ENCODE measurements at places on chromosomes 4 and X.

DNA sequence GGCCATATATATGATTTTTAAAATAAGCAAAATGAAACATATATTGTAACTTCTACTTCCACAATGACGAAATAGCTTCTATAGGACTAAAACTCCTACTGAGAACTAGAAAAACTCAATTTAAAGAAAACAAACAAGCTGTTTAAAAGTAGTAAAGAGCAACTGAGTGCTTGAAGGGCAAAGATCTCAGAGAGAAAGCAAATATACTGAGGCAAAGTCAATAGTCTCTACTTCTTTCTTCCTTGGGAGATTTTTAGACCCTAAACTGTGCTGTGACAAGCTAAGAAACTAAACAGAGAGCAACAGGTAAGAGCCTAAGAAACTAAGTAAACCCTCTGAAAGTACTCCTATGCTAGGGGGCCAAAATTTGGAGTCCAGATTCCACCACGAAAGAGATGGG is 8.6 kb downstream of the RCHY1 start:
- DNase-seq = no peak

- DNase-seq = peak; percentile 76
Measured at GRCh38 chrX:39984191-39984956, 113.4 kb downstream of the BCOR start.

- no peak for DNase-seq
Measured at GRCh38 chr4:114163051-114163450, 183.6 kb upstream of the ARSJ start.

DNA sequence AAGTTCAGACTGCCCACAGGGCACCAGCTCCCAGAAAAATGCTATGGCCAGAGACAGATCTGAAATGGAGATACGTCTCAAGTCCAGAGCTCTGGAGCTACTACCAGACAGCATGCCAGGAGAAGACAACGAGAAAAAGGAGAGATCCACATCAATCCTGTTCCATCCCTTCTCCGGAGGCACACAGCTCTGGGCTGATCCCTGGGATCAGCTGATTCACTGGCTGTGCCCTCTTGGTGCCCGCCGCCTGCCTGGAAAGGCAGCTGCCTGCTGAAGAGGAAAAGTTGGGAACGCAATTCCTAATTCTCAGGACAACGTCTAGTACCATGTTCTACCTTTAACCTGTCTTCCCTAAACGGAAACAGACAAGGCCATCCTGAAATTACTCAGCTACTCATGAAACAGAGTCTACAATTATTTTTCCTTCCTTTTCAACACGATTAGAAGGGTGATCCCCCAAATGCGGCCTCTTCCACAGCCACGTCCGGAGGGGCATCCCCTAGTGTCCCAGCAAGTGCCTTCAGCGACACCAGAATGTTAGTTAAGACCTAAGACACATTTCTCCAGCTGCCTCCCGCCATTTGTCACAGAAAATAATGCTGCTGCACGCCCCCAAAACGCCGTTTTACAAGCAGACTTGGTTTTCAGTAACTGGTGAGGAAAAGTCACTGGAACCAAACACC is 2.4 kb downstream of the ZFYVE28 start:
- DNase-seq = no peak

Measured in NCI-H82 (cell line).